Stimulated activated CD8-positive, alpha-beta memory T cell treated with anti-CD3 and anti-CD28 coated beads, Interleukin-7, amount 100 ng/mL, for 1 hour (primary cell): ENCODE measurements at places on chromosomes 6 and 20.

GRCh38 chr6:35411066-35411465 lies 41.1 kb upstream of the FANCE start:
- no peak for DNase-seq

DNA sequence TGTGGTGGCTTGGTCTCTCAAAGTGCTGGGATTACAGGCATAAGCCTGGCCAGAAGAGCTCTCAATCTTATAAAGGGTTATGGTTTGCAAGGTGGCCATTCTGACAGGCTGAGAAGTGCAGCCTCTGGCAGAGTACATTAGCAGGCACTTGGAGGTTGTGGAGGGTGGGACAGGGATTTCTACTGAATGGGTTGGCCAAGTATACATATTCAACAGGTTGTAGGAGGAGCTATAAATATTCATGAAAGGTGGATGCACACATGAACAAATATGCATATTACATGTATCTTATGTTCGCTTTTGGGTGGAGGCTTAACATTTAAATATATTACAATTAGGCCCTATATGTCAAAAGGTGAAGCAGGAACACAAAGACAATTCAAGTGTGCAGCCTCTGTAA lies 20.0 kb upstream of the KCNK5 start:
- DNase-seq: no peak

DNA sequence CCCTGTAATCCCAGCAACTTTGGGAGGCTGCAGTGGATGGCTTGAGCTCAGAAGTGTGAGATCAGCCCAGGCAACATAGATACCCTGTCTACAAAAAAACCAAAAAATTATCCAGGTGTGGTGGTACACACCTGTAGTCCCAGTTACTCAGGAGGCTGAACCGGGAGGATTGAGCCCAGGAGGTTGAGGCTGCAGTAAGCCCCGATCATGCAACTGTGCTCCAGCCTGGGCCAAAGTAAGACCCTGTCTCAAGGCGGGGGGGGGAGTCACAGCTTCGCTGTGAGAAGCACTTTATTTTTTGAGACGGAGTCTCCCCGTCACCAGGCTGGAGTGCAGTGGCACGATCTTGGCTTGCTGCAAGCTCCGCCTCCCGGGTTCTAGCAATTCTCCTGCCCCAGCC lies 54.2 kb downstream of the EZR start:
- DNase-seq: no peak

GRCh38 chr6:819122-819521 lies 126.2 kb upstream of the EXOC2 start:
- DNase-seq: no peak

DNA sequence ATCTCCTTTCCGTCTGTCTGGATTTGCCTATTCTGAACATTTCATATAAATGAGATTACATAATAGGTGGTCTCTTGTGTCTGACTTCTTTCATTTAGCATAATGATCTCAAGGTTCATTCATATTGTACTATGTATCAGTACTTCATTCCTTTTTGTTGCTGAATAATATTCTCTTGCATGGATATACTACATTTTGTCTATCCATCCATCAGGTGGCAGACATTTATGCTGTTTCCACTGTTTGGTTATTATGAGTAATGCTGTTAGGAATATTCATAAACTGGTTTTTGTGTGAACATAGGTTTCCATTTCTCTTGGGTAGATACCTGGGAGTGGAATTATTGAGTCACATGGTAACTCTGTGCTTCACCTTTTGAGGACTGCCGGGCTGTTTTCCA lies 148.2 kb upstream of the PMEPA1 start:
- DNase-seq: no peak

- no peak for DNase-seq
These were observed 205.1 kb upstream of the GMDS start for GRCh38 chr6:2450546-2450945.

DNA sequence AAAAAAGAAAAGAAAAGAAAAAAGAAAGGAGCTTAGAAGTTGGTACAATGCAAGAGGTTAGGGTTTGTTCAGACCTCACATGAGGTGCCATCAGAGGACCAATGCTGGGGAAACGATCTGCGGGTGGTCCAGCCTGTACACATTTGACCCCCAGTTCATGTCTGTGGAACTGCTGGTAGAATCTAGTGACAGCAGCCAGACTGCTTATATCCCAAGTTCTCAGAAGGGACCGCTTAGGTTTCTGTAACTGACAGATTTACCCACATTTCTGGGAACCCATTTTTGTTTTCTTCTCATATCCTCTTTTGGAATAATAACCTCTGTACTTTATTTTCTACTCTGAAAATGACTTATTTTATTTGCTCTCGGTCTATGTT lies 4.7 kb downstream of the PPP1R18 start:
- no peak for DNase-seq

DNA sequence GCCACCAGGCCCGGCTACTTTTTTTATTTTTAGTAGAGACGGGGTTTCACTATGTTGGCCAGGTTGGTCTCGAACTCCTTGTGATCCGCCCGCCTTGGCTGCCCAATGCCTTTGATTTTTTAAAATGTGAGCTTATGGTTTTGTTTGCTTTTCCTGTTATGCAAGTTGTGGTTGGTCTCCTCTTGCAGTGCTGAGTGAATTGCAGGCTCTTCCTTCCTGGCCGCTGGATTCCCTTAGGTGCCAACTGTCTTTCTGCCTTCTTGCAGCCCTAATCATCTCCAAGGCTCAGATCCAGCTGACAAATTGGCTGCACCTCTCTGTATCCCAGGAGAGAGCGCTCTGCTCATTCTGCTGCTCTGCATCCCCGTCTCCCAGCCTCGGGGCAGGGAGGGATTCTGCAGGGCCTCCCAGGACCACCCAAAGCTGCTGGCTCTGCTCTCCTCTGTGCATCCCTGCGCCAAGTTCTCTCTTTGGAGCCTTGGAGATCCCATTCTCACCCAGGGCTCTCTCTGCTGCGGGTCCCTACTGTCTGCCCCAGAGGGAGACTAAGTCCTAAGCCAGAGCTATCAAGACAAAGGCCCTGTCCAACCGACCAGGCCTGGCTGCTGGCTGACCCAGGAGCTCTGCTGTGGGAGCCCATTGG lies 14.1 kb upstream of the EMILIN3 start:
- DNase-seq: no peak

GRCh38 chr20:12627485-12627884 lies 381.3 kb upstream of the SPTLC3 start:
- DNase-seq: no peak
